ENCODE measurements at places on chromosomes 6 and 20. TPM values are rescaled to one million over a fixed set of nuclear protein-coding genes. Genes with fewer than 3 reads are reported as not detected.

DNA sequence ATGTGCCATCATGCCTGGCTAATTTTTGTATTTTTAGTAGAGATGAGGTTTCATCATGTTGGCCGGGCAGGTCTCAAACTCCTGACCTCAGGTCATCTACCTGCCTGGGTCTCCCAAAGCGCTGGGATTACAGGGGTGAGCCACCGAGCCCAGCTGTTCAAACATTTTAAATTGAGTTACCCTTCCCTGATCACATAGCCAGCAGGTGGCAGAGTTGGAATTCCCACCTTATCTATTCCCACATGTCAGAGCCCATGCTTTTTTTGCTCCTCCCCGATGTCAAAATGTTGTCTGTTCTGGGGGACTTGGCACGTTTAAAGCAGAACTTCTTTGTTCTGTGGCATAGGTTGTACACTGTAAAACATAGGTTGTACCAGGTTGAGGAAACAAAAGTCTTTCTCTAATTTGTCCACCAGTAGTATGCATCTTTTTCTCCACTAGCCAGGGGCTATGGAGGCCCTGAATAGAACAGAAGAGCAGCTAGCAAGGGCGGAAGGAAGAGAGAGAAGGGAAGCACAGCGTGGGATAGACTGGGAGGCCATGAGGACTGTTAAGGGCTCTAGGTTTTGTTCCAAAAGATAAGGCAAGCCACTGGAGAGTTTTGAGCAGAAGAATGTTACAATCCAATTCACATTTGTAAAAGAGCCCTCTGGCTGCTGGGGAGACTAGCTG lies 7.3 kb upstream of the LBP start:
- DNase-seq, result no peak

GRCh38 chr6:84489598-84489997 lies 262.2 kb upstream of the CEP162 start:
- no peak for DNase-seq

DNA sequence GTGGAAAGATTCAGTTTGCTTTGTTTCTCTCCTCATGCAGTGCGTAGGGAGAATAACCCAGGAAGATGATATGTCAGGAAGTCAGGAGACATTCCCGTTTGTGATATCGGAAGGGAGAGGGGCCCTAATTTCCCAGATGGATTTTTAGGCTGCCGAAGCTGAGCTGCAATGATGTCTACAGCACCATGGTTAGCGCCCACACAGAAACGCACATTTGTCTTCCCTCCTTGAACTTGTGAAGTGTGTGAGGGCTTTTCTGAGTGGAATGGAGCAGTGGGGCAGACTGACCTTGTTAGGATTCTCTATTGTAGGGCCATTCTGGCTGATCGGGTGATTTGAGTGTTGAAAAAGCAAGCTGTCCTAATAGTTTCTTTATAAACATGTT lies 191.3 kb upstream of the ARG1 start:
- no peak for DNase-seq

DNA sequence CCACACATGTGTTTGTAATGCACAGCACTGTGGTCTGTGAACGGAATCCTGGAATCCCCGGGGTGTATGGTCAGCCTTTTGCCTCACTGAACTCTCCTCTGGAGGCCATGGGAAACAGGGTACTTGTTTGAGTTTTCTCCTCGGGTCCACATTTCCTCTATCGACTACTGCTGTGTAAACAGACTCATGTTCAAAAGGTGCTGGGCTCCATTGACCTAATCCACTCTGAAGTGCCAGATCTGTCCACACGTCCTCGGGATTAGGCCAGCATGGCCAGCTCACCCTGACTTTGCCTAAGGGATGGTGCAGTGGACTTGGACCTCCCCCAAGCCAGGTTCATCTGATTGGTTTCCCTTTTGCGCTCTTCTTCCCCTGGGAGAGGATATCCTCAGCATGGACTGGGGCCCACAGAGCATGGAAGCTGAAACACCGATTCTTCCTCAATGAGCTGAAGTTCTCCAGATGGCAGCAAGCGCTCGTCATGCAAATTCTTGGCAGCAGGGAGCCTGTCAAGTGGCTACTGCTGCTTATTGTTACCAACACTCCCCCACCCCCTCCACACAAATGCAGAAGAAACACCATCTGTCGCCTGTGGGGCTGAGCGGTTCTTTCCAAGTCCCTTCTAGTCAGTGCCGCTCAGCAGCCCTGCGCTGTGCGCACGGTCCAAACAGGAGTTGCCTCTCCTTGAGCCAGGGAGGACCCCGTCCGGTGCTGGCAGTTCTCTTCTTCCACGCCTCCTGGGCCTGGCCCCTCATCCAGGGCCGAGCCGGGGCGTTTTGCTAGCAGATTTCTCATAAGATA lies 292.6 kb upstream of the MARCKS start:
- peak; percentile 97 for DNase-seq

- peak; percentile 18 for DNase-seq
These were observed 36.8 kb upstream of the CDKAL1 start for GRCh38 chr6:20497216-20498040.

GRCh38 chr6:146650799-146651481 lies 52.2 kb downstream of the ADGB start:
- DNase-seq, result peak; percentile 27

DNA sequence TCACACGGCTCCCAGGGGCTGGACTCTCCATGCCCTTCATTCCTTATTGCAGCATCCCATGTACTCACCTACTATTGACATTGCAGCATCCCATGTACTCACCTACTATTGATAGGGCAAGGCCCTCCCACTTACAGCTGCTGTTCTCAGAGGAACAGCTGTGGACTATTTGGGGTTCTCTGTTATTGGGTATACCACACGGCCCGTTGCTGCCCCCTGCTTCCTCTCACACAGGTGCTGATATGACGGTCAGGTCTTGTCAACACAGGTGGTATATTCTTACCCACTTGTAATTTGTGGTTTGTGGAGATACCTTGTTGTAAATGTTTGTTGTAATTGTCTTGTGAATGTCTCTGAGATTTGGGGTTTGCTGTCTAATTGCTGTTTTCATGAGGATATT lies 18.8 kb downstream of the ALDH5A1 start:
- DNase-seq, result no peak

- DNase-seq, result no peak
These were observed 136.3 kb downstream of the KIF13A start for GRCh38 chr6:17851001-17851719.

DNA sequence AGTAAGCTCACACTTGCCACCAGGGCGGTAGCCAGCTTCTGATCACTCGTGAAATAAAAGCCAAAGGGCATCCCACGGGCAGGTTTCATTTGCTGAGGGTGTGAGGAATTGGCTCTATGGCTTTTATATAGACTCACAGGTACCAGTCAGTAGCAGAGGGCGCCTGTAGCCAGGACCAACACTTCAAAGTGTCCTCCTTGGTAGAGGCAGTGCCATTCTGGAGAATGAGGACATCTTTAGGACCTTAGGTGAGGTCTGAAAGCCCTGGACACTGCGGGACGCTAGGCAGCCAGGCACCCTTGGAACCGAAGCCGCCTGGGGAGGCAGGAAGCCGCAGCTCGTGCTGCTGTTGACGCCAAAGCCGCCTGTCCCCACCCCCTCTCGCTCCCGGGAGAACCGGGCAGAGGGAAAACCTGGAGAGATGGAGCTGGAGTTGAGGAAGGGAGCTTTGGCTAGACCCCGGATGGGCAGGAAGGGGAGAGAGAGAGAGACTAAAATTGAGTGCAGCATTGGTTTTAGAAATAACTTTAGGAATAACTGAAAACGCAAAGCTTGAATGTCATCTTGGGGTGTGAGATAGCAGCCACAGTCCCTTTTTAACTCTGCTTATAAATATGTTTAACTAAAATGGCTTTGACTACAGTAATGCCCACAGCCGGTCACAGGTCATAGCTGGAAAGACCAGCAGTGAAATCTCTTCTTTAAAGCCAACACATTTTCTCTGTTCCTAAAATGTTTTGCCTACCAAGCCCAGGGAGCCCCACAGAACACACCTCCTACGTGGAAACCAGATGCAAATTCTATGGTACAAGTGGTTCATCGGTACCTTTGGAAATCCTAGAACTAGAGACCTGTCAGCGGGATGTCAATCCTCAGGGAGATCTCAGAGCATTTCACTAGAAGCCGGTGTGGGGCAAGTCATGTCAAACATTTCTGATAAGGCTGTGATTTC lies 128.5 kb upstream of the CDYL start:
- DNase-seq, result peak; percentile 80

Gene LRP11
- total RNA-seq, result 21.7 TPM

Gene ADTRP
- 2.2 TPM for total RNA-seq

Gene RAB32
- total RNA-seq, result 67.4 TPM

Gene HAO1
- total RNA-seq, result not detected

Gene RIPOR3
- 1.9 TPM for total RNA-seq

Gene AIF1
- total RNA-seq, result 63.6 TPM

Gene OR2J1
- total RNA-seq, result 5.1 TPM
